ENCODE measurements at places on chromosomes 6 and 20.

- no peak for DNase-seq
Measured at GRCh38 chr6:148926478-148926877, 179.6 kb downstream of the UST start.

DNA sequence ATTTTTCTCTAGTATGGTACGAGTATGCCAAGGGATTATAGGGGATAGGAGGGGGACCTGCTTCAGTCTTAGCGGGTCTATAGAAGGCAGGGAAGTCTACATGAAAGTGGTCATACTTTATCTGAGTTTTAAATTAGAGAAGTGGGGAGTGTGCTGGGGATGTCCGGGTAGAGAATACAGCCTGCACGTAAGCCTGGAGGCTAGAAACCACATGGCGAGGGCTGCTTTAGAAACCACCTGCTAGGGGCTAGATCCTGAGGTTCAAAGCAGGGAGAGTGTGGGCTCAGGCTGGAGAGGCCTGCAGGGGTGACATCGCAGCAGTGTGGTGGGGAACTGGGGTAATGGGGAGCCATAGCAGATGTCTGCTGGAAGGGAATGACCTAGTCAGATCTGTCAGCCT, 85.2 kb downstream of the VEGFA start:
- no peak for DNase-seq

GRCh38 chr6:106470316-106470715, 109.8 kb downstream of the CRYBG1 start:
- DNase-seq, result no peak

DNA sequence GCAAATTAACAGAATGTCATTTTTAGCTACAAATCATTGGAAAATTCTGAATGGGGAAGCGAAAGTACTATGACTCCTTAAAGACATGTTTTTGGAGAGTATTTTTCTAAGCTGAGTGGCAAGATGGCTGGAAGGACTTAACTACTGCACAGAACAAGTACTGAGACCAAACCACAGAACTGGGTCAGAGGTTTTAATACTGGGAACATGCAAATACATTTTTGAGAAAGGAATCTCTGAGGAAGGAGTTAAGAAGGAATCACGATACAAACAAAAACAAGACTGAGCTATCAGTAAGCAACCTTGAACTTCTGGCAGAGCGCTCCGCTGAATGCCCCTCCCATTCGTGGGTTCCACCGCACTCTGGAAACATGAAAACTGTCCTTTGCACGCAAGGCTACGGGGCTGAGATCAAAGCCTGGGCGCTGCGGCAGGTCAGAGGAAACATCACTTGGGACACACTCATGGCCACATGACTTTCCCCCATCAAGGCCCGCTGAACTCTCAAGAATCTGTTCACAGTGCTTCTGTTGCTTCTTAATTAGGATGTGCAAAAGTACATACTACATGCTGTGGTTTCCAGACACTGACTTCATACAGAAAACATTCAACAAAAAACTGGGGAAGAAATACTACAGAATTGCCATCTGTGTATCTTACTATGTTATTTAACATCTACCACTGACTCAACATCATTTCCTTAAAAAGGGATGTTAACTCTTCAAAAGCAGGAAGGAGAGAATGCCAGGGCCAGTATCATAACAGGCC, 27.8 kb downstream of the SLC23A2 start:
- DNase-seq, result no peak

DNA sequence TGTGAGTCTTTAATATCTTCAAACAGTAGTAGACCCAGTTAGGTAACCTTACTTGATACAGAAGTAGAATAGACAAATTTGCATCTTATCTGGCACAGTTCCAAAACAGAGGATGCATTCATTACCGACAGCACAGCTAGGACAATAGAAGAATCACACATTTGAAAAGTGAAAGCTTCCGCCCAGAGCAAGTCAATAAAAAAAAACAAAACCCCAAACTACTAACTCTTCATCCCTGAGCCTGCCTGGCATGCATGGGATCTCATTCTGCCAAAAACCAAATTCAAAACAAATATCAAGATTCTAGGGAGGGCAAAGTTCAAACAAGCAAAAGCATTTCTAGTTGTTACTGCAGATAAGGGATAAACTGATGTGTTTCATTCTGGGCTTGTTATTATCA, 235.4 kb downstream of the BTBD9 start:
- no peak for DNase-seq

DNA sequence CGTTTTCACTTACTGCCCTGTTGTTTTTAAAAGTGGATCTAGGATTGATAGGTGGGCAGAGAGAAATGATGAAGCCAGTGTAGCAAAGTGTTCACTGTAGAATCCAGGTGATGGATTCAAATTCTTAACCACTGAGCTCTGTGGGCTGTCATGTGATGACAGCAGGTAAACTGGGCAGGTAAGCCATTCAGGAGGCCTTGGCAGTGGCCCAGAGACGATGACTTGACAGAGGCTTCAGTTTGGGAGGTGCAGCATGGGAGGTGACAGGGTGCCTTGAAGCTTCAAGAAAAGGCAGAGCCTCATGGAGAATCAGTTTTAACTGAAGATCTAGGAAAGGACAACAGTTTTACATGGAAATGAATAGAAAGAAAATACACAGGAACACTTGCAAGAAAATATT, 2.0 kb downstream of the NAA20 start:
- no peak for DNase-seq

GRCh38 chr6:136016228-136017225, 165.0 kb downstream of the PDE7B start:
- no peak for DNase-seq

- DNase-seq, result no peak
Measured at GRCh38 chr20:21156266-21156665, 30.4 kb downstream of the KIZ start.

DNA sequence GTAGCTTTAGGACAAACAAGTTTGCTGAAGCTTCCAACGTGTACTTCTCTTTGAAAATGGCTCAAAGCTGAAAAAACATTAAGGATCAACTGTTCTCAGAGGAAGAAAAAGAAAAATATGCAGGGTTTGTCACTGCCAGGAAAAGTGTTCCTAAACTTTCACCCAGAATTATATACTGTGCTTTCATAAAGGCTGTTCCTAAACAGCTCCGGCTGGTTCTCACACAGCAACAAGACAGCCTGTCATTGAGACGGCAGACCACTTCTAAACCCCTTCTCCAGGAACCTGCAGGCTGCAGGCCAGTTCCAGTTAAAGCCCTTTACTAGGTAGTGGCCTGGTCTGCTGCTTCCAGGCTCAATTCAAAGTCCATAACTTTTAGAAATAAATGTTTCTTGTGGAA, 97.4 kb upstream of the SOX4 start:
- no peak for DNase-seq

DNA sequence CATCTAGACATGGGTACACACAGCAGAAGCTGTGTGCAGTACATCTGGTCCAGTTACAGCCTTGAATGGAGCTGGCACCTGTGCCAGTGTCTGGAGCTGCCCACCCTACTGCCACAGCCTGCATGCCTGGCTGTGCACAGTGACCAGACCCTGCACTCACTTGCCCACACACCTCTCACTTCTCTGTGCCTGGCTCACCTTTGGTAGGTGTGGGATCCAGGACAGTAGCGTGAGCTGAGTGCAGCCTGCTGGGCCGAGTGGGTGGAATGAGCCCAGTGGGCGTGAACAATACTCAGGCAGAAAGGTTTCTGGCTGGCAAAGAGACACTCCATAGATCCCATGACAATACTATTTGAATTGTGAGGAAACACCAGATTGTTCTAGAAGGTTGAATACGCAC, 839.5 kb upstream of the FLRT3 start:
- no peak for DNase-seq
